CD14-positive monocyte (primary cell): ENCODE measurements at places on chromosomes 16 and 17. TPM values are rescaled to one million over a fixed set of nuclear protein-coding genes. Genes with fewer than 3 reads are reported as not detected.

Gene SDR42E1
- polyA plus RNA-seq, result not detected

Gene AOC3
- not detected for polyA plus RNA-seq

Gene AANAT
- polyA plus RNA-seq, result not detected

Gene WNK4
- 0.24 TPM in 1 of 2 replicates, not detected in the other for polyA plus RNA-seq

Gene HS3ST6
- polyA plus RNA-seq, result not detected

Gene RAD51C
- polyA plus RNA-seq, result 4.3 and 6.8 TPM in 2 replicates

Gene ZNF689
- polyA plus RNA-seq, result 11.2 TPM

Gene C1QTNF1
- polyA plus RNA-seq, result not detected

Gene ALDH3A1
- polyA plus RNA-seq, result not detected in 2 replicates

Gene P2RX5
- 8.8 and 10.8 TPM in 2 replicates for polyA plus RNA-seq

Gene ATP2A3
- 46.5 and 48.9 TPM in 2 replicates for polyA plus RNA-seq

DNA sequence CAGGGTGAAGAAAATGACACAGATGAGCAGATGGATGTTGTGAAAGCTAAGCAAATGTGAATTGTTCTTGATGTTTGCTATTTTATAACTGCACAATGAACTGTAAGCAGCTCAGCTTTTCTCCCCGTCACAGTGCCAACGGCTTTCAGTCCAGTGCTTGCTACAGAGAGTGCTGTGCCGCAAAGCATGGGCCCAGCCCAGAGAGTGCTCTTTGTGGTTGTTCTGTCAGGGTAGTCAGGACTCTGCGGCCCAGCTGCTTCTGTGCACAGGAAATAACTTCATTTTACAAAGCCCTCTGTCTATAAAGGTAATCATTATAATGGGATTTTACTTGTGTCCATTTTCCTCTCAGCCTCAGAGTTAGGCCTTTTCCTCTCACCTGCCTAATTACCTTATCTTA, 39.1 kb downstream of the CDRT15 start:
- no peaks in the 10 kb centered on the region for H3K27me3 ChIP-seq
- no peak overlapping the region for H3K4me3 ChIP-seq
- no peak overlapping the region for H3K27ac ChIP-seq
- peaks cover 9% of the 10 kb centered on the region for H3K4me1 ChIP-seq
- no peak for DNase-seq

GRCh38 chr17:17315142-17315821, 12.1 kb downstream of the NT5M start:
- H3K36me3 ChIP-seq, result no peaks in the 10 kb centered on the region
- H3K27me3 ChIP-seq, result no peaks in the 10 kb centered on the region
- H3K4me3 ChIP-seq, result no peak overlapping the region
- no peaks in the 10 kb centered on the region for H3K4me1 ChIP-seq
- DNase-seq, result no peak

DNA sequence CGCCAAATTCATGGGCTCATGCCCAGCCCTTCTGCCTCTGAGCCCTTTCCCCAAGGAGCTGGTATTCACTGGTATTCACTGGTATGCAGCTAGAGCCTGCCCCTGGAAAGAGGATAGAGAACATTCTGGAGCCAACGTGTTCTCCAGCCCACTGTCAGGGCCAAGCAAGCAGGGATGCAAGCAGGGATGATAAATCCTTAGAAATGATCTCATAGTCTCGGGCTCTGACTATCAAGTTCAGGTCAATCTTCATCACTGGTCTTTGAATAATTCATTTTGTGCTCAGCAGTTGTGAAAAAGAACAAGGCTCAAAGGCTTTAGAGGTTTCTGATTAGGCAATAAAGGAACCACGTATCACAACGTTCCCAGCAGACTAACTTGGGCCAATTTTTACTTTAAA, 57.3 kb downstream of the CACNG5 start:
- DNase-seq, result no peak
- H3K4me3 ChIP-seq, result no peak overlapping the region

DNA sequence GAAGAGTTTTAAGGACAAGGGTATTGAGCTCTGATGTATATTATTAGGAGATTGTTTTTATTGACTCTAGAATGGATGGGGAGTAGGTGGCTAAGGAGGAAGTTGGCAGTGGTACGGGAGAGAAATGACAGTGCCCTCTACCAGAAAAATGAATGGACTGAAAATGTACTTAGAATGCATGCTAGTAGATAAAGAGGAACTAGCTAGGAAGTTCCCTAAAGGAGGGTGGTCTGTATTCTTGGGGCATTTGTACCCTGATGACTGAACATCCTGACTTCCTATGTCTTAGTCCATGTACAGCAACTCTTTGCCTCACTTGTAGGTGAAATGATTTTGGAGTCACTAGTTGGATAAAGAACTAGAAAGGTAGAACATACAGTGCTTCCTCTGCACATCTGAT, 581.5 kb upstream of the RBFOX1 start:
- no peaks in the 10 kb centered on the region for H3K36me3 ChIP-seq
- no peaks in the 10 kb centered on the region for H3K27me3 ChIP-seq
- no peaks in the 10 kb centered on the region for H3K4me1 ChIP-seq
- no peak overlapping the region for H3K4me3 ChIP-seq

DNA sequence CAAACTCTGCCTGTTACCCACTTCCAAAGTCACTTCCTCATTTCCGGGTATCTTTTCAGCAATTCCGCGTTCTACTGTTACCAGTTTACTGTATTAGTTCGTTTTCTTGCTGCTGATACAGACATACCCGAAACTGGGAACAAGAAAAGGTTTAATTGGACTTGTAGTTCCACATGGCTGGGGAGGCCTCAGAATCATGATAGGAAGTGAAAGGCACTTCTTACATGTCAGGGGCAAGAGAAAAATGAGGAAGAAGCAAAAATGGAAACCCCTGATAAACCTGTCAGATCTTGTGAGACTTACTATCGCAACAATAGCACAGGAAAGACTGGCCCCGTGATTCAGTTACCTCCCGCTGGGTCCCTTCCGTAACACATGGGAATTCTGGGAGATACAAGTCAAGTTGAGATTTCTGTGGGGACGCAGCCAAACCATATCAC, 30.9 kb downstream of the PAFAH1B1 start:
- H3K36me3 ChIP-seq, result no peaks in the 10 kb centered on the region
- H3K27me3 ChIP-seq, result no peaks in the 10 kb centered on the region
- DNase-seq, result peak; percentile 68

GRCh38 chr17:37674511-37674910, 31.3 kb upstream of the DDX52 start:
- DNase-seq, result no peak
- H3K27ac ChIP-seq, result no peak overlapping the region
- no peaks in the 10 kb centered on the region for H3K27me3 ChIP-seq
- no peaks in the 10 kb centered on the region for H3K36me3 ChIP-seq
- no peak overlapping the region for H3K4me3 ChIP-seq

- no peak overlapping the region for H3K27ac ChIP-seq
- H3K36me3 ChIP-seq, result no peaks in the 10 kb centered on the region
- no peak overlapping the region for H3K4me3 ChIP-seq
Measured at GRCh38 chr17:6109536-6109935, 39.4 kb downstream of the WSCD1 start.

GRCh38 chr16:58085584-58086251, 43.5 kb downstream of the CFAP20 start:
- H3K36me3 ChIP-seq, result no peaks in the 10 kb centered on the region
- H3K4me3 ChIP-seq, result no peak overlapping the region
- no peak overlapping the region for H3K27ac ChIP-seq
- no peaks in the 10 kb centered on the region for H3K27me3 ChIP-seq

GRCh38 chr16:15887283-15887682, 1.1 kb downstream of the CEP20 start:
- peak overlapping the region; percentile 95 for H3K4me3 ChIP-seq
- peaks cover 21% of the 10 kb centered on the region for H3K4me1 ChIP-seq
- peaks cover 19% of the 10 kb centered on the region for H3K36me3 ChIP-seq
- H3K27me3 ChIP-seq, result no peaks in the 10 kb centered on the region

DNA sequence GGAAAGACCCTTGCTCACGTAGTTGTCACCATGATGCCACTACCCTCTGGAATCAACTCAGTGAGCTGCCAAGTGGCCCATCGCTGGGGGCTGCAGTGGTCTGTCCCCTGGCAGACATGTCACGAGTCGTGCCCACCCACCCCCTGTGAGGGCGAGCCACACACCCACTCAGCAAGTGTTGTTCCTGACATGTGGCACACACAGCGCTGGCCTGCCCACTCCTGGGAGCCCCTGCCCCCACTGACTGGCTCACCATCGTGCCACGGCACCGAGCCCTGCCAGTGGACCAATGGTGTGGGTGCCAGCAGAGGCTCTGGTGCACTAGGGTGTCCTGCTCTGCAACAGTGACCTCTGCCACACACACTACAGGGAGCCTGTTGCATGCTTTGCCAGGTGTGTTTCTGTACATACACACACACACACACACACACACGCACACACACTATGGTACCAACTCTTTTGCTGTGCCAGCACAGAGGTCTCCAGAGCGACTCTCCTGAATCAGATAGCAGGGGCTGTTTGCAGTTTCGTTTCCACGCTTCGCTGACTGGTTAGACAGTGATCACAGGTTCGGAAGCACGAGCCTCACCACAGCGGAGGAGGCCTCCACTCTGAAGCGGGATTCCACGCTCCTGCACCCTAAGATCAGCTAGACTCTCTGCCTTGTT, 7.7 kb downstream of the RTN4RL1 start:
- no peak overlapping the region for H3K27ac ChIP-seq
- no peaks in the 10 kb centered on the region for H3K36me3 ChIP-seq
- no peak for DNase-seq
- H3K4me1 ChIP-seq, result no peaks in the 10 kb centered on the region

GRCh38 chr17:29390851-29391631, 878 bp downstream of the TAOK1 start:
- H3K4me3 ChIP-seq, result peak overlapping the region; percentile 74
- peak; percentile 49 for DNase-seq
- H3K36me3 ChIP-seq, result no peaks in the 10 kb centered on the region
- peak overlapping the region; percentile 89 for H3K27ac ChIP-seq
- no peaks in the 10 kb centered on the region for H3K27me3 ChIP-seq

GRCh38 chr16:25157271-25157875, 45.8 kb downstream of the LCMT1 start:
- no peaks in the 10 kb centered on the region for H3K27me3 ChIP-seq
- H3K36me3 ChIP-seq, result peaks cover 23% of the 10 kb centered on the region
- no peak overlapping the region for H3K4me3 ChIP-seq
- no peaks in the 10 kb centered on the region for H3K4me1 ChIP-seq

- H3K36me3 ChIP-seq, result no peaks in the 10 kb centered on the region
- H3K4me3 ChIP-seq, result no peak overlapping the region
- no peaks in the 10 kb centered on the region for H3K4me1 ChIP-seq
- H3K27ac ChIP-seq, result no peak overlapping the region
Measured at GRCh38 chr17:18122990-18123753, 14.6 kb downstream of the MYO15A start.

GRCh38 chr16:53048139-53048915, 4.4 kb downstream of the CHD9NB start:
- peaks cover 11% of the 10 kb centered on the region for H3K4me1 ChIP-seq
- no peak overlapping the region for H3K4me3 ChIP-seq
- no peak overlapping the region for H3K27ac ChIP-seq
- no peaks in the 10 kb centered on the region for H3K27me3 ChIP-seq
- H3K36me3 ChIP-seq, result no peaks in the 10 kb centered on the region
- no peak for DNase-seq

DNA sequence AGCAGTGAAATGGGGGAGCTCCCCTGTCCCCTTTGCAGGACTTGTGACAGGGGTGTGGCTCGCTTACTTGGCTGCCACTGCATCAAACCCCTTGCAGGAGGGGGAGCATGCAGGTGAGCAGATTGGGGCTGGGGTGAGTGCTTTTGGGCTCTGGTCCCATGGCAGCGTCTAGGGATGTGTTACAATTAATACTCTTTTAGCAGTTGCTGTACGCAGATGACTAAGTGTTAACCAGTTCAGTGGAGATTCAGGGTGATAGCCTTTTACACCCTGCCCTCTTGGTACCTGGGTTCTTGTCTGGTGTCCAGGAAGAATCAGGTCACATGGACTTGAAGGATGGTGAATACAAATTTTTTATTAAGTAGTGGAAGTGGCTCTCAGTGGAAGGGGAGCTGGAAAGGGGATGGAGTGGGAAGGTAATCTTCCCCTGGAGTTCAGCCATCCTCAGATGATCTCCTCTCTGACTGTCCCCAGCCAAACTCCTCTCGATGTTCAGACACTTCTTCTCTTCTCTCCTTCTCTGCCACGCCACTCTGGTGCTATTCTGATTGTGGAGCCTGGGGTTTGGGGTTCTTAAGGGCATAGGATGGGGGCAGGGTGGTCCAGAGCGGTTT, 100.1 kb downstream of the MARF1 start:
- no peaks in the 10 kb centered on the region for H3K36me3 ChIP-seq
- peaks cover 7% of the 10 kb centered on the region for H3K4me1 ChIP-seq
- no peak for DNase-seq
- H3K27me3 ChIP-seq, result no peaks in the 10 kb centered on the region
- no peak overlapping the region for H3K27ac ChIP-seq
- no peak overlapping the region for H3K4me3 ChIP-seq

GRCh38 chr17:73284906-73285602, 23.4 kb upstream of the CPSF4L start:
- no peak for DNase-seq
- H3K36me3 ChIP-seq, result peaks cover 23% of the 10 kb centered on the region
- H3K27ac ChIP-seq, result no peak overlapping the region
- H3K4me1 ChIP-seq, result peaks cover 14% of the 10 kb centered on the region

DNA sequence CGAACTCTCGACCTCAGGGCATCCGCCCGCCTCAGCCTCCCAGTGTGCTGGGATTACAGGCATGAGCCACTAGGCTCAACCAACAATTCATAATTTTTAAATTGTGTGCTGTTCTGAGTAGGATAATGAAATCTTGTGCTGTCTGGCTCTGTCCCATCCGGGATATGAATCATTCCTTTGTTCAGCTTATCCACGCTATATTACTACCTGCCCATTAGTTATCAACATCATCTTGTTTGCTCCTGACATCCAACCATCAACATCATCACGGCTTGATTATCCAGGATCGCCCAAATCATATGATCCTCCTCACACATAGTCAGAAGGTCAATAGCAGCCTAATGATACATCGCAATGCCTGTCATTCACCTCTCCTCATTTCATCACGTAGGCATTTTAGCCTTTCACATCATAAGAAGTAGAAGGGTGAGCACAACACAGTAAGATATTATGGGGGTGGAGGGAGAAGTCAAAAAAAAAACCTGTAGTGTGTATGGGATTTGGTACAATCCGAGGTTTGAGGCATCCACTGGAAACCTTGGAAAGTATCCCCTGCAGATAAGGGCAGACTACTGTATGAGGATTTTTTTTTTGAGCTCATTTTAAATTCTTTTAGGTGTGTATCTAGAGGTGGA, 77.0 kb upstream of the SIAH1 start:
- H3K4me3 ChIP-seq, result no peak overlapping the region
- peaks cover 21% of the 10 kb centered on the region for H3K4me1 ChIP-seq
- DNase-seq, result no peak
- H3K27ac ChIP-seq, result no peak overlapping the region
- H3K27me3 ChIP-seq, result no peaks in the 10 kb centered on the region

DNA sequence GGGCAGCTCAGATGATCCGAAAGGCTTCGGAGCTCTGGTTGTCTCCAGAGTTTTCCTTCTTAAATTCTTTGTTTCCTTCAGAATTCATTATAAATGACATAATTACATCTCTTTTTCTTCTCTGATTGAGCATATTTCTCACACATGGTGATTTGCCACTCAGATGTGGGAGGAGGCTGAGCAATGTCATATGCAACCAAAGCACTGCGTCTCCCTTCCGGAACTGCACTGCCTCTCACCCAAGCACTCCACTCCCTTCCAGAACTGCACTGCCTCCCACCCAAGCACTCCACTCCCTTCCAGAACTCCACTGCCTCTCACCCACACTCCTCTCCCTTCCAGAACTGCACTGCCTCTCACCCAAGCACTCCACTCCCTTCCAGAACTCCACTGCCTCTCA, 131.5 kb downstream of the SALL1 start:
- no peaks in the 10 kb centered on the region for H3K36me3 ChIP-seq
- DNase-seq, result no peak
- H3K27ac ChIP-seq, result no peak overlapping the region
- no peak overlapping the region for H3K4me3 ChIP-seq
- H3K4me1 ChIP-seq, result no peaks in the 10 kb centered on the region
- H3K27me3 ChIP-seq, result peaks cover 2% of the 10 kb centered on the region

GRCh38 chr16:58509256-58510096, 5.8 kb upstream of the SETD6 start:
- H3K27me3 ChIP-seq, result no peaks in the 10 kb centered on the region
- H3K4me1 ChIP-seq, result peaks cover under 1% of the 10 kb centered on the region
- no peak for DNase-seq
- no peak overlapping the region for H3K27ac ChIP-seq
